Stimulated activated CD8-positive, alpha-beta memory T cell treated with anti-CD3 and anti-CD28 coated beads, Interleukin-4, amount 100 ng/mL, for 1 hour (primary cell): ENCODE measurements at places on chromosomes 16 and 17.

DNA sequence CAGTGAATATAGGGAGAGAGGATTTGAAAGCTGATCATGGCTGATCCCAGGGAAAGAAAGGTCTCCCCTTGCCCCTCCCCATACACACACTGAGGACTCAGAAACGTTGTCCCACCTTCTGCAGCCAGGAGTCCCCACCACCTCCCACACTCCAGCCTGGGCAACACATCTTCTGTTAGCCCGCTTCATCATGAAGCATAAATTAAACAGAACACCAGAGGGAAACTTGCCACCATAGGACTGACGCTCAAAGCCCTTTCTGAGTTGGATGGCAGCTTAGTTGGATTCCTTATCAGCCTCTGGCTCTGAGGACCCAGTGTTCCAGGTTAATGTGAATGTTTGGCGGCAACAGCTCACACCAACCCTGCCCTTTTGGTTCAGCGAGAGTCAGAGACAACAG, 33.9 kb downstream of the ARHGAP27 start:
- no peak for DNase-seq

DNA sequence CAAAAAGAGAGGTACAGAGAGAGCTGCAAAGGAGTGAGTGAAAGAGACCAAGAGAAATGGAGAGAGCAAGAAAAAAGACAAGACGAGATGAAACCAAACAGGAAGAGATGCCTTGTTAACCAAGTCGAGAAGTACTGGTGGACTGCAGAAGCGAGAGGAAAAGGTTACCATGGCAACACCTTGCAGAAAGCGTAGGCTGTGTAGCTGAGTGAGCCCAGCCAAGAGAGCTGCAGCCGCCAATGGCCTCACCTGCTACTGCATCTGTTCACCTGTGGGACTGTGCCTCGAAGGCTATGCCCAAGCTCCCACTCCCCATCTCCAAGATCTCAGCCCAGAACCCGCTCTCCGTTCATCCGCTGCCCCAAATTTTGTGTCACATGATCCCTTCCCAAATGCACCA, 161.3 kb downstream of the SLC39A11 start:
- DNase-seq, result no peak

GRCh38 chr16:15996432-15997109, 47.2 kb downstream of the ABCC1 start:
- DNase-seq, result no peak

DNA sequence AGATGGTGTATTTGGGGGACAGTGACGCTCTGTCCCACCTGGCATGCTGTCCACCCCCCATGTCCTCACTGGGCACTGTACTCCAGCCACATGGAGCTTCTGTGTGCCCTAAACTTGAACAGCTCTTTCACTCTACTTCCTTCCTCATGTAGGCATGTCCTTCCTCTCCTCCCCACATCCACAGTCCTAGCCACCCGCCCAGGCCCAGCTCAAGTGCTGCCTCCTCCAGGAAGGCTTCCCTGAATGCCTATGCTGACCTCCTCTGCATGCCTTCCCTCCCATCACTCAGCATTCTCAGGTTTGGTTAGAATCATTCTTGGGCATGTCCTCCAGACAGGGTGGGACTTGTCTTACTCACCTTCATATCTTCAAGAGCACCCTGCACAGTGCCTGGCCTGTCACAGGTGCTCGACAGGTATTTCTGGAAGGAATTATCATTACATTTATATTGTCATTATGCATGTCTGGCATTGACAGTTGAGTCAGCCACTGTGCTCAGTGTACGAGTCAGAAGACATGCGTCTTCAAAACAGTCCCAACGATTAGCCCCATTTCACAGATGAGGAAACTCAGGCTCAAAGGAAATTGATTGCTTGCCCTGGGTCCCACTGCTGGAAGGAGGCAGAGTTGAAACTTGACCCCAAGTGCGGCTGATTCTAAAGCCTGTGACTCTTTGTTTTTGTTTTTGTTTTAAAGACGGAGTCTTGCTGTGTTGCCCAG, 42.1 kb upstream of the TOB1 start:
- no peak for DNase-seq

DNA sequence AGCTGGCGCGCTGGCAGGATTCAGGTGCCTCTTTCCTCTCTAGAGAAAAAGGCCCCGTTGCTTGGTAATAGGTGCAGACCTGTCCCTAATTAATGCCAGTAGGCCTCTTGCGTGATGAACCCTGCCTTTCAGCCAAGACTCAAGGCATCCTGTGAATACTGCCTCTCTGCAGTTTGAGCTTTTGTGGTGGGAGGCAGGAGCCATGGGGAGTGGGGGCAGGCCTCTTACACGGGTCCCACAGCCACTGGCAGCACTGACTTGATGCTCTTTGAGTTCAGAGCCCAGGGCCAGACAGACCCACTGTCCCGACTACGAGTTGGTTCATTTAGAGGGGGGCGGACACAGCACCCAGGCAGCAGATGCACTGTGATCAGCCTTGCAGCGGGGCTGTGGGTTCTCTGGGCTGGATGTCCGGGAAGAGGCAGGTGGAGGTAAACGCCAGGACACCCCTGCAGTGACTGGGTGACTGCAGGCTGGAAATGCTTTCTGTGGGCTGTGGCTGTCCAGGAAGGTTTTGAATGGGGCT, 237.0 kb downstream of the SEC14L1 start:
- no peak for DNase-seq

DNA sequence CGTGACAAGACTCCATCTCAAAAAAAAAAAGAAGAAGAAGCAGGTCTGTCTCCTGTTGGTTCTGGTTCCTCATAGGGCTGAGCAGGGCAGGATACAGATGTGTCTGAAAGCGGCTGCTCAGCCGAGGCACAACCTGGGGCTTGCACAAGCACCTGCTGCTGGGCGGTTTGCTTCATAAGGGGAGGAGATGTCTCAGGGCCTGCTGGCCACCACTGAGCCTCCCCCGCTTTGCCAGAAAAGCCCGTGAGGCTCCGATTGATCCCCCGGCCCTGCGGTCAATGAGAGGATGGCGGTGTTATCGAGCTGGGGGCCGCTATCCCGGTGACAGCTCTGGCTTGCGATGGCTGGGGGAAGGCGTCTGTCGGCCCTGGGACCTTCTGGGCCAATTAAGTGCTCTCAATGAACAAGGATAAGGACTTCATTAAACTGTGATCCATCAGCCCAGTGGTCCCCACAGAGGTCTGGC, 162.0 kb downstream of the SDK2 start:
- DNase-seq, result no peak

DNA sequence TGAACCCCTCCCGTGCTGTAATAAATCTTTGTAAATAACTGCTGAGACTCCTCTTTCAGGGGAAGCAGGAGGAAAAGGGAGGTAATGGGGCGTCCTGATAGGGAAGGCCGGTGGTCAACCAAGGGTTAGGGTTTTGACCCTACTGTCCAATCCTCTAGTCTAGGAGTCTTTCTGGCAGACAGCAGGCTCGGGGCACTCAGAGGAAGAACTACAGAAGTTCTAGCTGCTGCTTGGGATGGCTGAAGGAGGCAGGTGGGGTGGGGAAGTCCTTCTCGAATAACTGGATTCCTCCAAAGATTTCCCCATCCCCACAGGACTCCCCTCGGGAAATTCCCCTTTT, 387 bp upstream of the STARD3 start:
- DNase-seq, result no peak

- DNase-seq, result no peak
These were observed 107.9 kb downstream of the KATNIP start for GRCh38 chr16:27657811-27658210.

DNA sequence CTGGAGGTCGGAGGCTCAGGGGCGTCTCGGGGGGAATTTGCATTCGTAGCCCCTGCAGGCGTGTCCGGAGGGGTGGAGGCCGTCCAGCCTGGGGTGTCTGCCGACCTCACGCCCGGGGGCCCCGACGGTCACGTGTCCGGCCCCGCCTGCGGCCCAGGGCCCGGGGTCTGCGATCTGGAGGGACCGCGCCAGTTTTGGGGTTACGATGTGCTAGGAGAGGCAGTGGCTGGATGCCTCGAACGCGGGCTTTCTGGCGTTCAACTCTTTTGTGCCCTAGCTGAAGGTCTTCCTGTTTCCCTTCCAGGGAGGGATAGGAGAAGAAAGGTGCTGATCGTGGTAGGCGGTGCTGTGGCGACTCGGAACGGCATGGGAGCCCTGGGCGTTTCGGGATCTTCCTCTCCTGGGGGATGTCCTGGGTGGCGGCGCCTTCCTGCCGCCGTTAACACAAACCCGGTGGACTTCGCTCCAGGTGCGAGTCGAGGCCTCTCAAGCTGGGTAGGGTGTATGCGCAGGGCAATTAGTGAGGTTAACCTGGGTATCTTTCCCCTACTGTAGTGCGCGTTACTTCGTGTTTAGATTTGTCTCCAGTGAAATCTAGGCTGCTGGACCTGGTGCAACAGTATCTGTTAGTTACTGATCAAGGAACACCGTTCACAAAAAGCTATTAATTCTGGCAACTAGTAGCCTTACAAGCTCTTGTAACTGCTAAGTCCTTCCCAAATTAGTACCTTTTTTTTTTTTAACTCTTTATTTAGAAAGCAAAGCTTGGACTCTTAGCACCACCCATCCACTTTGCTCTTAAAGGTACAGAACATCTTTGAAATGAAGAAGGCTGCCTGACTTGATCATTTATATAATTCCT, 1.3 kb downstream of the AKAP1 start:
- DNase-seq, result no peak

GRCh38 chr17:65381152-65381551, 180.3 kb downstream of the AXIN2 start:
- DNase-seq, result no peak

- DNase-seq, result no peak
These were observed 9.7 kb downstream of the ZNHIT3 start for GRCh38 chr17:36496018-36496789.

DNA sequence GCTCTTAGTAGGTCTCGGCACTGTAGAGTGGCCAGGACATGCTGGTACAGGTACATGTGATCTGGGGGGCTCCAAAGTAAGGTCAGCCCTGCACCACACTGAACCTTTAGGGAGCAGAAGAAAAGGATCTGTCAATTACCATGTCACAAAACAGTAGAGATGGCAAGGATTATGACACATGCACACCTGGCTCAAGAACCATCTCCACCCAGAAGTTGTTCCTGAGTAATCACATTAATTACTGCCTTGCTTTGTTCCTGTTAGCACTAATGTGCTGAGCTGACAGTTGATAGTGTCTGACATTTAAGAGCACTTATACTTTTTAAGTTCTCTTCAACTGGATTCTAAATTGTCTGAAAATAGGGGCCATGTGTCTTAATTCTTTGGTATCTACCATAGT, 9.5 kb downstream of the BLTP2 start:
- no peak for DNase-seq

- no peak for DNase-seq
These were observed 3.4 kb downstream of the ZNF688 start for GRCh38 chr16:30567991-30568638.

DNA sequence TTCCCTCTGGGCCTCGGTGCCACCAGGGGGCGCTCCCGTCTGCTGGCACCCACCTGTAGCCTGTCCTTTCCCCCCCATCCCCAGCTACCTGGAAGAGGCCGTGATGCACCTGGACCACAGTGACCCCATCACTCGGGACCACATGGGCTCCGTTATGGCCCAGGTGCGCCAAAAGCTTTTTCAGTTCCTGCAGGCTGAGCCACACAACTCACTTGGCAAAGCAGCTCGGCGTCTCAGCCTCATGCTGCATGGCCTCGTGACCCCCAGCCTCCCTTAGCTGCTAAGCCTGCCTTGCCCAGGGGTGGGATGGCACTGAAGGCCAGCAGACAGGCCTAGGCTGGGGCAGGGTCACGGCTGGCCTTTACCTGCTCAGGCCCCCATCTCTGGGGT, 818 bp upstream of the NRN1L start:
- peak; percentile 54 for DNase-seq

- no peak for DNase-seq
These were observed 43.9 kb upstream of the ICAM2 start for GRCh38 chr17:64064331-64064730.

DNA sequence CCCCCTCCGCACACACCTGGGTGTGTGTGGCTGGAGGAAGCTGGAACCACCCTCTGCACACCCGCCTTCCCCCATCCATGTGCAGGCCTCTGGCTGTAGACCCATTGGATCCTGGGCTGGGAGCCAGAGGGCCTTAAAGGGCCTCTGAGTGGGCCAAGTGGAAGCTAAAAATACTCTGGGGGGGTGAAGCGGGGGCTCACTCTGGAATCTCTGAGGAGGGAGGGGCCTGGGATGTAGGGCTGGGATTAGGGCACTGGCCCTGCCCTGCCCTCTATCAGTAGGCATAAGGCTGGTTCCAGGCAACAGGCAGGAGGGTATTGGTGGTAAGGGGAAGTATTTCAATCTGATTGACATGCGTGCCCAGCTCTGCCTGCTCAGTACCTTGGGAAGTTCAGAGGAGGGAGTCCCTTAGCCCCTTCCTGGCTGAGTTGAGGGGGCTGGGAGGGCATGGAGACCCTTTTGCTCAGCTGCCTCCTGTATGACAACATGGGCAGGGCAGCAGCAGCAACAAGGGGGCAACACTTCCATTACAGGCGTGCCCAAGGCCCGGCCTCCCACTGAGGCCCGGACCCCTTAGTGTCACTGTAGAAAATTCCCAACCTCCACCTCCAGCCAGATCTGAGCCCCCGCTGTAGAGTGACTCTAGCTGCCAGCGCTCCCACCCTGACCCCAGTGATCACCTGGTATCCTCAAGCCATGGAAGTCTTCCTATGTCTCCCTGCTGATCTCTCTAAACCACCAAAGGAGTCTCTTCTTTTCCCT, 5.2 kb downstream of the ITGA3 start:
- DNase-seq, result no peak

DNA sequence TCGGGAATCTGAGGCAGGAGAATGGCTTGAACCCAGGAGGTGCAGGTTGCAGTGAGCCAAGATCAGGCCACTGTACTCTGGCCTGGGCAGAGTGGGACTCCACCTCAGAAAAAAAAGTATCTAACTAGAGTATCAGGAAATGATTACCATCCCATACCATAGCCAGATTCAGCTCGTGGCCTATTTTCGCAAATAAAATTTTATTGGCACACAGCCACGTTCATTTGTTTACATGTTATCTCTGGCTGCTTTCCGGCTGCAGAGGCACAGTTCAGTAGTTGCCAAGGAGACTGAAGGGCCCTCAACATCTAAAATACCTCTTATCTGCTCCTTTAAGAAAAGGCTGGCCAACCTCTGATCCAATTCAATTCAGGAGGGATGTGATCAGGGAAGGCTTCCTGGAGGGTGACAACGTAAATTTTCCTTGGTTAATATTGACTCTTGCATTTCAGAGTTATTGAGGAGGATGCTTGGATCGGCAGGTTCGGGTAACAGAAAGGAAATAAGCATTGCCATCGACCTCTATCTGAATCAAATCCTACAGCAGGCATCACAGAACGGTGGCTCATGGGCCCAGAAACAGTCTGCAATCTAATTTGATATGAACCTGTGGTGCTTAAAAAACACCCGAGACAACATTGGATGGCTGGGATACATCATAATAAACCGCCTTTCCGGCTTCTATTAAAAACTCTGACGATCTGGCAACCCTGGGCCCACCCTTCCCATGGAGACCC, 73.8 kb downstream of the XYLT1 start:
- DNase-seq, result no peak

- no peak for DNase-seq
These were observed 705.5 kb downstream of the CDH11 start for GRCh38 chr16:64416216-64417005.

- no peak for DNase-seq
These were observed 5.6 kb downstream of the ACD start for GRCh38 chr16:67654403-67654911.

- DNase-seq, result no peak
These were observed 17.2 kb upstream of the ALOX15 start for GRCh38 chr17:4658478-4659305.

GRCh38 chr17:38556239-38556638, 49.5 kb downstream of the SRCIN1 start:
- no peak for DNase-seq

GRCh38 chr17:12719948-12720347, 54.3 kb downstream of the MYOCD start:
- DNase-seq, result no peak
